ENCODE measurements at places on chromosomes 12 and 14.

DNA sequence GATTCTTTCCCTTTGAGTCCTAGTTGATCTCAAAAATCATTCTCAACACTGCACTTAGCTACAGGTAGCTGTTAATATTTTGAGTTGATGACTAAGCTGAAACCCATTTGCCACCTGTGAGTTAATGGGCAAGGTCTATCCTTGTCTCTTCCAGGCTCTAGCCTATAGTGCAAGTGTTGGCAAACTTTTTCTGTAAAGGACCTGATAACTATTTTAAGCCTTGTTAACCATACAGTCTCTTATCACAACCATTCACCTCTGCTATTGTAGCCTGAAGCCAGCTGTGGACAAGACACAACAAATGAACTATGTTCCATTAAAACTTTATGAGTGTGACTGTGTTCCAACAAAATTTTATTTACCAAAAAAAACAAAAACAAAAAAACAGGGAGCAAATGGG, 19.4 kb downstream of the RAP1B start:
- no peak for DNase-seq

- no peak for DNase-seq
These were observed 82.8 kb upstream of the NEDD1 start for GRCh38 chr12:96824074-96824837.

GRCh38 chr12:92288561-92288960, 142.9 kb upstream of the BTG1 start:
- no peak for DNase-seq

DNA sequence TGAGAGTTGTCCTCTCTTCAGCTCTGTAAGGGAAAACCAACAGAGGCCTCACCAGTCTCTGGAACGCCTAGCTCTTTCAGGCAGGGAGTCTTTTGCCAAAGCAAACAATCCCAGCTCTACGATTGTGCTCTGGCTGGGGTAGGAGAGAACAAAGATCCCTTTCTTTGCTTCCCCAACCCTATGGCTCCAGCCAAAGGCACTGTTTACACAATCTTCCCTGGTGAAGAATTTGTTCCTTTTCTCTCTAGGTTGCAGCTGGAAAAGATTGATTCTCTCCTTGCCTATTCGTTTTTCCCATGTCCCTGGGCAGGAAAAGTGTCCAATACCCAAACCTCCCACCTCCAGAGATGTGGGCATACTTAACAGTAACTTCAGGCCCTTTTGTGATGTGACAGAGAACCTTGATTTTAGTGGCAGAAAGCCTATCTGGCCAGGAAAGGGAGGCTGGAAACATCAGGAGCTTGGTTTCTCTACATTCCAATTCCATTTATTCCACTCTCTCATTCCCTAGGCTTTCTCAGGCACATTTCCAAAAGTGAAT, 16.8 kb downstream of the ATP5MC2 start:
- DNase-seq, result no peak

GRCh38 chr14:103931422-103931821, 3.2 kb downstream of the TDRD9 start:
- DNase-seq, result no peak

DNA sequence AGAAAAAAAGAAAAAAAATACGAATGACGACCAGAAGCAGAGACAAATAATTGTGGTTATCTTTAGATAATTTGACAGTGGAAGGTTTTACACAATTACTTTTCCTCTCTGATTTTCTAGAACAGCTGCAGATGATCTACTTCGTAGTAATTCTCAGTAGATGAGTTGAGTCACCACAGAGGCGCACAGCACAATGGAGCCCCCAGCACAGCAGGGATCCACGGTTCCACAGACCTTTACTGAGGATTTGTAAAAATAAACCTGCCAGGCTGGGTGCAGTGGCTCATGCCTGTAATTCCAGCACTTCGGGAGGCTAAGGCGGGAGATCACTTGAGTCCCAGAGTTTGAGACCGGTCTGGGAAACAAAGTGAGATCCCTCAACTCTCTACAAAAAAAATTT, 29.3 kb downstream of the AMN start:
- no peak for DNase-seq

DNA sequence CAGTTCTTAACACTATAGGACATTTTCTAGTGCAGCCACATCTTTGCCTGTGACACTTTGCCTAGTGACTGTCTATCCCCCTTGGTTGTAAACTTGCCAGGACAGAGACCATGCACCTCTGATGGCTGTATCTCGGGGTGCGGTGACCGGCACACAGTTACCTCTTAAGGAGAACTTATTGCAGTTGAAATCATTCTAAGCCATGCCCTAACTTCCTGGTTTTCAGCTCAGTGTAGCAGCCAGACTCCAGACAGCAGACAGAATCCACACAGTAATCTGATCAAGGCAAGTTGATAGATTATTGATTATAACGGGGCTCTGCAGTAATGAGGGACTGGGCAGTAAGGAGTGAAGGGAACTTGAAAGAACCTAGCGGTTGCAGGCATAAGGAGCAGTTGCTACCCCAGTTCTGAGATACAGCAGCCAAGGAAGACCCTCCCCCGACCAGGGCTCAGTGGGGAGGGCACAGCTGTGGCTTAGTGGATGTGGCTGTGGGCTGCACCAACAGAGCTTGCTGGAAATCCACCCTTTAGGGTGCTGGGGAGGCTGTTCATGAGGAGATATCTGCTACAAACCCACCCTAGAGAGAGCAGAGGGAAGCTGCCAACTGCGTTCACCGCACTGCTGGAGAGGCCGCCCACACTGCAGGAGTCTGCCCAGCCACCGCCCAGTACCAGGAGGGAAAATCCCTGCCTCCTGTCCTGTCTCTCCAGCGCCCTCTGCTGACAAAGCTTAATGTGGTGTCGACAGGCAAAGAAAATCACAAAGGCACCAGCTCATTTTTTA, 58.2 kb upstream of the BEGAIN start:
- DNase-seq, result peak; percentile 75

GRCh38 chr12:103647267-103647666, 60.2 kb downstream of the STAB2 start:
- no peak for DNase-seq

- DNase-seq, result no peak
These were observed 788 bp downstream of the TEX52 start for GRCh38 chr12:2856051-2856450.

DNA sequence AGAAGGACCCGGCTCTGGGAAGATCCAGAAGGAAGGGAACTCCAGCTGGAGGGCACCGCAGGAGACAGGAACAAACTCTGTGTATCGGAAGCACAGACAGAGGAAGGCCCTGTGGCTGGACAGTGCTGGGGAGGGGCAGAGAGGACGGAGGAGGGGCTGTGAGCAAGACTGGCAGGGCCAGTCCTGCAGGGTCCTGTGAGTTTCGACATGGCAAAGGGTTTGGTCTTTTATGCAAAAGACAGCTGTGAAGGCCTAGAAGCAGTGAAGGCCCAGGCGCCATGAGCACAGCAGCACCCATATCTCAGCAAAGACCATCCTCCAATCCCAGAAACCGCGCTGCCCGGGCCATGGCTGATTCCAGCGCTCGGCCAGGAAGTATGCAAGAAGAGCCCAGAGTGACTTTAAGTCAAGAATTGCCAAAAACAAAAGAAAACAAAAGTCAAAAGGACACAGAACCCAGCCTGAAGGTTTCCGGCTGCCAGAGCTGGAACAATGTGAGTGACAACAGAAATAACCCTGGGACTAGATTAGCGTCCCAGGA, 126.5 kb downstream of the NCOR2 start:
- no peak for DNase-seq

GRCh38 chr12:21438643-21439042, 1.2 kb downstream of the PYROXD1 start:
- DNase-seq, result no peak

DNA sequence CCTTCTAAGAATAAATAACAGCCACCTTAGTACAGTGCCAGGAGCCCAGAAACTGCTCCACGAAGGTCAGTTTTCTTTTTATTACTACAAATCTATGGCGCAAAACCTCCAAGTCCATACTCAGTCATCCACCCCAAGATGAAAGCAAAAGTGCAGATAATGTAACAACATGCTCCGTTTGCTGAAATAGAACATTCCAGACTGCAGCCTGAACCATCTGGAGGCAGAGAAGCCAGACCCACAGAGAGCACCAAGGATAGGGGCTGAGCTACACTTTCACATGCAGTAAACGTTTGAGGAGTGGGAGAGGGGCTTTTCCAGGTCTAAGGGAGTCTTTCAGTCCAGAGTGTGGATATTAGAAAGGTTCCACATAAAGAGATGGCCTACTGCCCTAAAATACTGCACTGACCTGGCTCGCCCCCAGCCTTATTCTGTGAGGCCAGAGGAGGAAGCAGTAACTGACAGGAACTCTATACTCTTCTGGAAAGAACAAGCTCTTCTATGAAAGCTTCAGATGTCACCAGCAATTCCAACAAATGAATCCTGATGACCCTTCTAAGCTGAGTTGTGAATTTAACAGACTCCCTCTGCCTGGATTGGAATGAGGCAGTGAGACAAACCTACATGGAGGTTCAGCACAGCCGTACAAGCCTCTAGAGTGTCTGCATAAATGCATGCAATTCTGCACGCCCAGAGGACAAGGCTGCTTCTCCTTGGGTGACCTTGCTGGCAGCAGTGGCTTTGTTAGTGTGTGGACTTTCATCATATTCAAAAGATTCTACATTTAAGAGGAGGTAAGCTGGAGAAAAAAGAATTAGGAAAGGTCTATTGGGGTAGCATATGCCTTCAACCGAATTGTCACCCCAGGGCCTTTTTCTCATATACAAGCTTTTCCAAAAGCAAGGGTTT, 153.9 kb upstream of the EGLN3 start:
- no peak for DNase-seq

- DNase-seq, result no peak
These were observed 34.3 kb upstream of the GAS2L3 start for GRCh38 chr12:100539202-100539601.

- no peak for DNase-seq
These were observed 126.7 kb upstream of the CCDC196 start for GRCh38 chr14:66359500-66359899.

DNA sequence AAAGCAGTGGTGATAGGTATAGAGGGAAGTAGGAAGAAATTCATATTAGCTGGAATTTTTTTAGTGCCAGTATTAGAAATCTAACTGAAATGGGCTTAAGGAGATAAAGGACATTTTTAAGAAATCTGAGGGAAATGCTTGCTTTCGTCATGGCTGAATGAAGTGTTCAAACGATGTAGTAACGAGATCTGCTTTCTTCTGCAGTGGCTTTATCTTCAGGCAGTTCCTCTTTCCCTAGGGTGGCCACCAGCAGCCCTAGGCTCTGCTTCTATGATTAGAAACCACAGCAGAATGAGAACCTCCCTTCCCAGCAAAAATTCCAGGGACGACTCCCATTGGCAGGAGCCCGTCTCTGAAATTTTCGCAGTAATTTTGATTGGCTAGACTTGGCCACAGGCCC, 163.9 kb upstream of the FRMD6 start:
- no peak for DNase-seq

DNA sequence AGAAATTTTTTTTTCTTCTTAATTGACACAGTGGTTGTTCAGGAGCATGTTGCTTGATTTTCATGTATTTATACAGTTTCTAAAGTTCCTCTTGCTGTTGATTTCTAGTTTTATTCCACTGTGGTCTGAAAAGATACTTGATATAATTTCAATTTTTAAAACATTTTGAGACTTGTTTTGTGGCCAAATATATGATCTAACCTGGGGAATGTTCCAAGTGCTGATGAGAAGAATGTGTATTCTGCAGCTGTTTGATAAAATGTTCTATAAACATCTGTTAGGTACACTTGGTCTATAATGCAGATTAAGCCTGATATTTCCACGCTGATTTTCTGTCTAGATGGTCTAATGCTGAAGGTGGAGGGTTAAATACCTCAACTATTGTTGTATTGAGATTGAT, 151.4 kb upstream of the IFNG-AS1 start:
- no peak for DNase-seq

GRCh38 chr12:7441216-7441615, 2.7 kb downstream of the CD163L1 start:
- no peak for DNase-seq

DNA sequence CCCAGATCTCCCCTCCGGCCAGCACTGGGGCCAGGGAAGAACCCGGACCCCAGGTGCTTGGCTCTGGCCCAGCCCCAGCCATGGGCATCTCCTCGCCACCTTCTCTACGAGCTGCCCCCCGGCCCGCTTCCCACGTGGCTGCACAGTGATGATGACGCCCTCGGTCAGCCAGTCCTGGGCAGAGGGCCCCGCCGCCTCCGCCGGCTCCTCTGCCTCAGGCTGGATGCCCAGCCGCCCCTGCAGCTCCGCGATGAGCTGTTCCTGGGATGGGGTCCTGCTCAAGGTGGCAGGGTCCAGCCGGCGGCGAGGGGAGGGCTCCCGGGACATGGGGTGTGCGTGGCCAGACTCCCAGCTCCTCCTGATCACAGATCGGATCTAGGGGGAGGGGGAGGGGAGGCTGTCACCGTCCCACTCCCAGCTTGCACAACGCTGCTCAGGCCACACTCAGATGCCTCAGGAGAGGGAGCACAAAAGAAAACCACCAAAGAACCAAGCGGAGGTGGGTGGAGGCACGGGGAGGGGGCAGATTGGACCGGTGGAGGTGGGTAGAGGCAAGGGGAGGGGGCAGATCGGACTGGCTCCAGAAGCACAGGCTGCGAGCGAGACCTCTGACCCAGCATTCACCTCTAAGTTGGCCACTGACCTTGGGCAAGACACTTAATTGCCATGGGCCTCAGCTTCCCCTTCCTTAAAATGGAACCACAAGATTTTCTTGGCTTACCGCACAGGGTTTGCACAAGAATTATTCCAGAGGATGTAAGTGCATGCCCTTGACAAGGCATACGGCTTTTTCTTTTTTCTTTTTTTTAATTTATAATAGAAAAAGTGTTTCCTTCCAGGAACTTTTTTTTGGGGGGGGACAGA, 16.1 kb upstream of the RPLP0 start:
- DNase-seq, result no peak

DNA sequence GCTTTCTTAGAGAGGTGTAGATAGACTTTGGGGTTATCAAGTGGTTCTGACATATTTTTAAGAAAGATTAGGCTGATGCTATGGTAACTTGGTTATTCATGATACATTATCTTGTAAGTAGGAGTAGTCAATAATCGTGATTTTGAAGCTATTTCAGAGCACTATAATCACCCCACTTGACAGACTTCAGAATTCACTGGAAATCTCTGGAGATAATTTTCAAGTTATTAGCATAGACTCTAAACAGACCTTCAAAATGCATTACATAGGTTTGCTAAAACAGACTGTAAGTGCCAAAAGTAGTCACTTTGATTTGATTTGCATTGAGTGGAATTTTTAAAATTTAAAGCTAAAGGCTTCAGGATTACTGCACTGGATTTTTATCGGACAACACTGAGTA, 74.3 kb downstream of the ERGIC2 start:
- DNase-seq, result no peak

DNA sequence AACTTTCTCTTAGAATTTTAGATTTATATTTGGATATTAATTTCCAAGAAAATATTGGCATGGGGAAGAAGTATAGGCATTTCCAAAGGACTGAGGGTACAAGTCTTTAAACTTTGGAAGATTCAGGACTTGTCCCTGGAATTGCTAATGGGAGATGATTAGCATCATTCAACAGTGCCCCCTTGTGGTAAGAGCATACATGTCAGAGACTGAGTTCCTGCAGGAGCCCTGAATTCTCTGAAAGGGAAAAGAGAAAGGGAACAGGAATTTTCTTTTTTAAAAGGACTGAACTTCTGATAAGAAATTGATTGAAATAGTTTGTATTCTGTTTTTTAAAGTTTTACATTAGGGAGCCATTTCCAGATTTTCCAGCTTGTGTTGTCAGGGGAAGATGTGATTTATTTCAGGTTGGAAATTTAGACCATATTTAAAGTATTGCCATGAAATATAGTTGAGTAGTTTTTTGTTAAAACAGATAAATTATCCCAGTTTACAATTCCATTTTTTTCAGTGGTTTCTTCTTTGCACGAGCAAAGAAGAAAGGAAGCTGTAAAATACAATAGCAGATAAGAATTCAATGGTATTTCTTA, 44.0 kb upstream of the REP15 start:
- DNase-seq, result no peak

- DNase-seq, result no peak
These were observed 63.9 kb downstream of the AACS start for GRCh38 chr12:125129179-125129571.

Data from activated CD8-positive, alpha-beta memory T cell treated with anti-CD3 and anti-CD28 coated beads for 1 hour (primary cell).